NCI-H2081 (cell line): ENCODE measurements at places on chromosomes 7 and 10.

DNA sequence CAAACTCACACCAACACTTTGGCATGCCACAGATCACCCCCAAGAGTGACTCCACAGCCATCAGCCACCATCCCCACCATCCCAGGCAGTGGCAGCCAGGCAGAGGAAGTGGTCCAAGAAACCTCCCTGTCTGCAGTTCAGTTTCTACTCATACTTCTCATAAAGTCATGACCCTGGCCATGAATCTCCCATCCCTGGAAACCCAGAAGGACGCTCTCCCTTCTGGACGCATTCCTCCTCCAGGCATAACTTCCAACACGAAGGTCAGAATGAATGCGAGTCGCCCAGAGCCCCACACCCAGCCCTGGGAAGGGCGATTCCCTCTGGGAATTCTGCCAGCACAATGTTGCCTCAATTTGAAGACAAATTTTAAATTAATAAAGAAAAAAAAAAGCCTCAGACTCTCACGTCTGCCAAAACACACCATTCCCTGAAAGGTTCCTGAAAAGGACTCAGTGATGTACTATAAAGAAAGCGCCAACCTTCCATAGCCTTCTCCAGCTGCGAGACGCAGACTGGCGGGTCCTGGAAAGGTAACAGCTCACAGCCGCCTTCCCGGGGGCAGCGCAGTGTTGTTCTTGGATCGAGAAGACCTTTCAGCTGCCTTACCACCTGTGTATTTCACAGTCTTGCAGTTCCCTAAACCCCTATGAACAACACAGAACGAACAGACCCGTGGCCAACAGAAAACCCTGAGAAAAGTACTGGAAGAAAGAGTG is 307.6 kb downstream of the FRMD4A start:
- DNase-seq: no peak

- DNase-seq: no peak
Measured at GRCh38 chr10:43958071-43958432, 309.4 kb upstream of the ZNF32 start.

- DNase-seq: no peak
Measured at GRCh38 chr7:22842383-22842941, 19.8 kb upstream of the TOMM7 start.

DNA sequence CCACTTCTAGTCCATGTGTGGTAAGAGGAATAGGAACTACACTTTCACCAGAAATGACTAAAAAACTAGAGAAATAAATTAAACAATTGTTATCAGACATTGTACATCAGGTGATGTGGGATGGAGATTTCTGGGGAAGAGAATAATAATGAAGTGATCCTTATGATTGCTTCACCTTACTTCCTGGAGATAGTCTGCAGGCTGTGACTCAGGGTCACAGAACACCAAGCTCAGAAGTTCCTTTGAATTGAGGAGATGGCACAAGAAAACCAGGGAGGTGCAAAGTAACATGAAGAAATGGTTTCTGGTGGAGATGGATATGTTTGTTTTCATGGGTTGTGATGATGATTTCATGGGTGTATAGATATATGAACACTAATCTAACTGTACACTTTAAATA is 44.5 kb downstream of the ZWINT start:
- DNase-seq: no peak

DNA sequence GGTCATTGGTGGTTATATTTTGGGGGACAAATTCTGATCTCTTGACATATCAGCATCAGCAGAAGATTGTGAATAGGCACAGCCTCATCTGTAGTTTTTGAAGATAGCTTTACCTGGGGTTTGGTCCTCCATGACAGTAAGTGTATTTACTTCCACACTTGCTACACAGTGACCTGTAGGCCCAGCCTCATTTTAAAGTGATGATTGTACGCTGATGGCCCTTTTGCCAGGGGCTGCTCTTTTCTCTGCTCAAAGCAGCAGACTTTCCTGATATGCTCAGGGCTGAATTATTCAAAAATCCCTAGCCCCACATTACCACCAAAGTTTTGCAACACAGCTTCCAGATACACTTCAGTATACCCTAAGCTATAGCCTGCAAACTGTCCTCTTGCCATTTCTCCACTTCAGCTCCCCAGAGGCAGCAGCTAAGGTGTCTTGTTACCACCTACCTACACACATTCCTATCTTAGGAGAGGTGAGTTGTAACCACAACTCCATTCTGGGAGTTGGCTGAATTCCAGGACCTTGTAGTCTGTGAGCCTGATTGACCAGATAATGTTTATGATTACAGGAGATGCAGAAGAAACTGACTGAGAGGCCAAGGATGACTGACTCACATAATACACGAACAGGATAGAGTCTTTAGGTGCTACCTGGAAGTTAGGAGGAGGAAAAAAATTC is 6.0 kb downstream of the ASB4 start:
- no peak for DNase-seq

- no peak for DNase-seq
Measured at GRCh38 chr7:141992688-141993087, 3.0 kb upstream of the MGAM start.

DNA sequence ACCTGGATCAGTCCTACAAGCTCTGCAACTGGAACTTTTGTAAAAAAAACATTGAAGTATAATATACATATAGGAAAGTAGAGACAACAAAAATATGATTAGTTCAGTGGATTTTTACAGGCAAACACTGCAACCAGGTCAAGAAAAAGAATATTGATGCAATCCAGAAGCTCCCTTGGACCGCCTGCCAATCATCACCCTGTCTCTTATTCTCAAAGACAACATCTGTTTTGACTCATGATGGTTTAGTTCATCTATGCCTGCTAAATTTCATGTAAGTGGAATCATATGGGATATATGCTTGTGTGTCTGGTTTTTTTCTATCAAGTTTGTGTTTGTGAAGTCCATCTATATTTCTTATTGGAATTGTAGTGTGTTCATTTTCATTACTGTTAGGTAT is 7.7 kb upstream of the HYCC1 start:
- no peak for DNase-seq

GRCh38 chr7:26694141-26694540 is 170.2 kb downstream of the SKAP2 start:
- no peak for DNase-seq

- DNase-seq: no peak
Measured at GRCh38 chr10:48838834-48839233, 100.8 kb downstream of the LRRC18 start.

- no peak for DNase-seq
Measured at GRCh38 chr7:139936760-139937310, 107.8 kb downstream of the TBXAS1 start.

- DNase-seq: no peak
Measured at GRCh38 chr7:11297764-11298163, 324.1 kb downstream of the PHF14 start.

GRCh38 chr10:23037152-23037551 is 58.2 kb upstream of the MSRB2 start:
- no peak for DNase-seq

GRCh38 chr10:17286562-17287550 is 58.8 kb downstream of the VIM start:
- no peak for DNase-seq

GRCh38 chr10:101223274-101224059 is 5.8 kb downstream of the LBX1 start:
- no peak for DNase-seq

DNA sequence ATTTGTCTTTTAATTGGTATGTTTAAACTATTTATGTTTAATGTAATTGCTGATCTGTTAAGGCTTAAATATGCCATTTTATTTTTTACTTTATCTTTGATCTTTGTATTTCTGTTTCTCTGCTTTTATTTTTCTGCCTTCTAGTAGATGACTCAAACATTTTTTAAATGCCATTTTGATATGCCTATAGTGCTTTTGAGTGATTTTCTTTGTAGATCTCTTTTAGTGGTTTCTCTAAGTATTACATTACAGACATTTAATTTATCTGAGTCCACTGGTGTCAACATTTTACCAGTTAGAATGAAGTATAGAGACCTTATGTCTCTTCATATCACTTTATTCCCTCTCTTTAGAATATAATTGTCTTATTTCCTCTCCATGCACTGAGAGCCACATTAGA is 32.7 kb downstream of the IL6 start:
- no peak for DNase-seq

GRCh38 chr10:34119456-34119855 is 695.6 kb downstream of the PARD3 start:
- no peak for DNase-seq

GRCh38 chr7:37476428-37476827 is 27.8 kb upstream of the ELMO1 start:
- no peak for DNase-seq

DNA sequence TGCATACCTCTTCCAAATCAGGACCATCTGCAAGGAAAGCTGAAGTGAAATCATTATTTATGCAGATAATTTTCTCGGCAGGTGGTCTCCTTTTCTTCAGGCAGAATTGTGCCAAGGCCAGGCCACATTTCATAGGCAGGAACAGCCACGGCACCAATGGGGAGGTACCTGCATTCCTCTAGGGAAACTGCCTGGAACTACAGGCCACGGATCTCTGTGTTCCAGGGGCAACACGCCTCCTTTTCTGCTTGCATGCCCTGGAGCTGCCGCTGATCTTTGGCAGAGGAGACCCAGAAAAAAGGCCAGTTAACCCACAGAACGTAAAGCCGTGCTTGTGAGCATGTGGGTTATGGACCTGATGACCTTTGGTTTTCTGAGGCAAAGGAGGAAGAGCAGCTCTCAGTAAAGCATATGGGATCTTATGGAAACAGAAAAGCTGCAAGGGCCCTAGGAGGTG is 111.2 kb upstream of the KIAA1217 start:
- DNase-seq: no peak

GRCh38 chr10:29773675-29774091 is 138.9 kb upstream of the SVIL start:
- DNase-seq: no peak

DNA sequence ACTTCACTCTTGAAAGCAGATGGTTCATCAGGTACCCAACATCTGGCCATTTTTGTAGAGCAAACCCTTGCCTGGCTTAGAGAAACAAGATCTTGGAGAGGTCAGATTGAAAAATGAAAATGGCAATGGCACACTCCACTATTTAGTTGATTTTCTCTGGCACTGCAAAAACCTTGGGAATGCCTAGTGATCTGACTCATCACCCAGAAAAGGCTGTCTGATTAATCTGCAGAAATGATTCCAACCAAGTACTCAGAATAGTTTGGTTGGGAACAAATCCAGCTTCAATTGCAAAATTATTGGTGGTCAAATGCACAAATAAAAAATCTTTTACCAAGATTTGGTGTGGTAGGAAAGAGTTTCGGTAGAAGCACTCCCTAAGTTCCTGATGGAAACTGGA is 351.2 kb downstream of the PHTF2 start:
- no peak for DNase-seq

- no peak for DNase-seq
Measured at GRCh38 chr10:44981172-44982113, 2.8 kb upstream of the DEPP1 start.

DNA sequence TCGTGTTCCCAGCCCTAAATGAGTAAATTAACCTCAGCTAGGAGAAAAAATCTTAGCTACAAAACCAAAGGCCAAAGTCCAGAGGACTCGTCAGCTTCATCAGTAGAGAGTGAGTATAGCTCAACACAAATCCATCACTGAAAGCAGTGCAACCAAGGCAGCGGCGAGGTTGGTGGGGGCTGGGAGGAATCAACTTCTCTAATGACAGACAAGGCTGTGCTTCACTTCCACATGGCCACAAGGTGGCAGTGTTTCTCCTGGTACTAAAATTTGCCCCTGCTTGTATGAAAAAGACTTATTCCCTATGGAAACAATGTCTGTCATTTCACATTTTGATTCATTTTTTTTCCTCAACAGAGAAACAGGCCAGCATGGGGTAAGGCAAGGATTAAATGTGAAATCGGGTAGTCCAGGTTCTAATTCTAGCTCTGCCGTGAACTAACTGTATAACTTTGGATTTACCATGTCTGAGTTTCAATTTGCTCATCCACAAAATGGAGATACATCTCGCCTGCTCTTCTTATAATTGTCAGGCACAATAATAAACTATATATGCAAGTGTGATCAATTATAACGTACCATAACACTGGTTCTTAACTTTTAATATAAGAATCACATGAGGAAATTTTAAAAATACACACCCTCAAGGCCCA is 39.3 kb downstream of the FAS start:
- DNase-seq: peak; percentile 41

DNA sequence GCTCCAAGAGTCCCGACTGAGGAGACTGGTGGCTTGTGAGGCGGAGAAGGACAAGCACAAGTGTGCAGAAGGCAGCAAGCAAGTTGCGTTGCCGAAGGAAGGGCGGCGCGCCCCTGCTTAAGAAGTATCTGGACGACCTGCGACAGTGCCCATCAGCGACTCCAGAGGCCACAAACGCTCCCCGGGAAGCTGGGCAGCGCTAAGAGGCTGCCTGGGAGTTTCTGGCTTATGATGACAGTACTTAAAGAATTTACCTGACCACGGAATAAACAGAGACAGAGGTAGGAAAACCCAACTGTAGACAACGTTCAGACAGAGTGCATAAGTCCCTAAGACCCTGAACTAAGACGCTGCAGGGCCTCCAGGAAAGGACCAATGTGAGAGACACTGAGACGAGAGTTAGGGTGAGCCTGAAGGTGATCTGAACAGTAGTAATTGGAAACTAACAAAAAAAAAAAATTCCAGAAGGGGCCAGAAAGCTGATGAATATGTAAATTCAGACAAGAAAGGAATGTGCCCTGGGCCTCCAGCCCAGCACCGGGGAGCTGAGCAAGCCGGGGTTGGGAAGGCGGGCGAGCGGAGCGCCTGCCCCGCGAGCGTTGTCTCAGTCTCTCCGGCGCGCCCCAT is 1.0 kb downstream of the OSBPL3 start:
- DNase-seq: no peak

- no peak for DNase-seq
Measured at GRCh38 chr7:121164247-121164646, 164.6 kb upstream of the WNT16 start.

DNA sequence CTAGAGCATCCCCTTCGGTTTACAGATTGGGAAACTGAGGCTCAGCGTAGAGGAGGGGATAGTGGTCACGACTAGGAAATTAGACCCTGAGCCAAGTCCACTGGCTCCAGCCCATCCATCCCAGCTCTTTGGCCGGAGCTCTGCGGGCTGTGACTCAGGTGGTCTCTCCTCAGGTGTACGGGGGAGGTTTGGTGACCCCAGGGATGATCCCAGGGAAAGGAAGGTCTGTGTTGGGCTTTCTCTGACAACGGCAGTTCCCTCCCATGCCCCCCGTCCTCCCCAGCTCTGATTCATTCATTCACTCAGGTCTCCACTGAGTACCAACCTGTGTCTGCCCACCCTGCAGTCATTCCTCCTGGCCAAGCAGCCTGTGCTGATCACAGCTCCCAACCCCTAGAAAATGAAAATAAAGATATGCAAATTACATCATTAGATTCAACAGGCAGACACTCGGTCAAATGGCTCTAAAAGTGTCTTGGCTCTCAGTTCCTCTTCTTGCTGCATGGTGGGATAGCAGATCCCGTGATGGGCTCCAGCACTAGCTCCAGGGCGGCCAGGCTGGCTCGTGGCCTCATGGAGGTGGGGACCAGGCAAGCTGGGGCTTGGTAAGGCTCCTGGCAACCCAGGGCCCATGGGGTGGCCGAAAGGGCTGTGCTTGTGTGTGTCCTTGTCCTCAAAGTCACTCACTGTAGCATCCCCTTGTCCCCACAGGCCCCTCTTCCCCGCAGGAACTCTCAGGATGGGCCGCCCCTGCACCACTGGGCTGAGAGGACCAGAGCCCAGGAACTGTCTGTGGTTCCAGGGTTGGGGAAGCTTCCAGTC is 37.8 kb downstream of the CLRN3 start:
- DNase-seq: no peak

GRCh38 chr7:155418941-155419755 is 38.8 kb upstream of the EN2 start:
- no peak for DNase-seq

GRCh38 chr7:684416-684815 is 42.1 kb upstream of the DNAAF5 start:
- DNase-seq: no peak

- no peak for DNase-seq
Measured at GRCh38 chr10:10138685-10139084, 879.0 kb upstream of the CELF2 start.
